AG04449 (cell line): ENCODE measurements at places on chromosomes 1 and 21.
A peak's percentile ranks its signal among the peaks of the same experiment; 100 is the strongest.

- DNase-seq = no peak
Measured at GRCh38 chr1:56171670-56172069, 407.7 kb downstream of the PLPP3 start.

DNA sequence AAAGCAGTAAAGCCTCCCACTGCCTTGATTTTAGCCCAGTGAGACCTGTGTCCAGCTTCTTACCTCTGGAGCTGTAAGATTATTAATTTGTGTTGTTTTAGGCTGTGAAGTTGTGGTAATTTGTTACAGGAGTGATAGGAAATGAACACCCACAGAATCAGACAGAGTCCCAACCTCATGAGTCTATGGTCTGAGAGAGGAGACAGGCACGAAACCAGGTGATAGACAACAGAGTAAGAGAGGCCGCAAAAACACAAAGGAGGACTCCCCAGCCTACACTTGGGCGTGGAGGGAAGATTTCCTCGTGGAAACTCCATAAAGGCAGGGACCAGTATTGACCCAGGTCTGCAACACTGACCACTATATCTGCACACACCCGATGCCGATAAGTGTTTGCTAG is 234.6 kb upstream of the JUN start:
- DNase-seq = no peak

- no peak for DNase-seq
Measured at GRCh38 chr1:74857676-74858075, 124.7 kb downstream of the TYW3 start.

DNA sequence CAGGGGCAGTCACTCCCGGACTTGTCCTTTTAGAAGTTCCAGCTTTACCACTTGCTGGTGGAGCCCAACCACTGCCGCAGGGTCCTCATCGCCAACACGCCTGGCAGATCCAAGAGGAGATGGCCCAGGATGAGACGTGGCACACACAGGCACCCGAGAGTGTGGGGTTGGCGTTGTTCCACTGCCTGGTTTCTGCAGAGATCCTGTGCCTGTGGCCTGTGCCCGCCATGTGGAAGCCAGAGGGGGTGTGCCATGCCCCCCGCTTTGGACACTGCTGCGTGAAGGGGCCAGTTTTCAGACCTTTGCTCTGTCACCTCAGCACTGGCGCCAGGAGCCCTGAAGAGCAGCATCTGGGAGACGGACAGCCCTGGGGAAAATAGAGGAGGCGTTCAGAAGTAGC is 10.8 kb downstream of the CD46 start:
- DNase-seq = no peak

DNA sequence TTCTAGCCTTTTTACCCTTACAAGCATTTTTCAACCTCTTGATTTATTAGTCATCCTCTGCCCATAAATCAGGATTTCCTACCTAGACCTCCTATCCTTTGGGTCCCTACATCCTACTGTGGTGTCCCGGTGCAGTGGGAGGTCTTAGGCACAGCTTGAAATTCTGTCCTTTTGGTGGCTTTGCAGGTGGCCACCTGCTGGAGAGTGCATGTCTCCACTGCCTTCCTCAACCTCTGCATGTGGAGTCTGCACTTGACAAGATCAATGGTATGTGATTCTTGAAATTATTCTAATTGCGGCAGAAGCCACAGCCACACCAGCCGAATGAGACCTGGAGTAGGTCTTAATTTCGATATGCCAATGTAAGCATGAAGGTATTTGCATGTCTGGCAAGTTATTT is 11.4 kb upstream of the KCNA3 start:
- no peak for DNase-seq

DNA sequence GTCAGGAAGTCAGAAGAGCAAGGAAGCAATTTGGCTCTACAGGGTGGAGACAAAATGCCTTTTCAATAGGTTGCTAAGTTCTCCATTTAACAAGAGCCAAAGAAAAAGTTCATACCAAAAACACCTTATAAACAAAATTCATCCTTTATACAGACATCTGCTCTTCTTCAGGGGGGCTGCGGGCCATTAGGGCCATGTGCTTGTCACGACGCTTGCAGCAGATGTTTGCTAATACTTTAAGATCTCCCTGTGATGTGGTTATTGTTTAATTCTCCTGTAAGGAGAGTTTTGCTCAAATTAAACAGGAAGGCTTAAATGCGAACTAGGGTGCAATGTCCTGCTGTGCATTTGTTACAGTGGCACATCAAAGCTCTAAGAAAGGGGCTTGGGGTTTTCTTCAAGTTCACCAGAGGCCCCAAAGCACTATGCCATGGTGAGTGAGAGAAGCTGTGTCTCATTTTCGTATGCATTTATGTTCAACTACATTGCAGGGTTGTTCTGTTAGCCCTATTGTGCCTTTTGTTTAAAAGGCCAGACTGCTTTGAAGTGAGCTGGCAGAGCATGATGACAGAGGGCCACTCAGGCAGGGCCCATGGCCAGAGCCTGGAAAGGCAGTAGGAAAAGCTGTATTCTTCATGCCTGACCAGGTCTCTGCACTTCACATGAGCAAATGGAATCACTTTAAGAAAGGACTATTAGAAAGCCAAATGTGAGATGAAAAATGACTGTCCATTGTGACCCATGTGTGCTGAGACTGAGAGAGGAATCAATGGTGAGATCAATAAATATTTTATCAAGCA is 24.8 kb upstream of the NTPCR start:
- DNase-seq = no peak

DNA sequence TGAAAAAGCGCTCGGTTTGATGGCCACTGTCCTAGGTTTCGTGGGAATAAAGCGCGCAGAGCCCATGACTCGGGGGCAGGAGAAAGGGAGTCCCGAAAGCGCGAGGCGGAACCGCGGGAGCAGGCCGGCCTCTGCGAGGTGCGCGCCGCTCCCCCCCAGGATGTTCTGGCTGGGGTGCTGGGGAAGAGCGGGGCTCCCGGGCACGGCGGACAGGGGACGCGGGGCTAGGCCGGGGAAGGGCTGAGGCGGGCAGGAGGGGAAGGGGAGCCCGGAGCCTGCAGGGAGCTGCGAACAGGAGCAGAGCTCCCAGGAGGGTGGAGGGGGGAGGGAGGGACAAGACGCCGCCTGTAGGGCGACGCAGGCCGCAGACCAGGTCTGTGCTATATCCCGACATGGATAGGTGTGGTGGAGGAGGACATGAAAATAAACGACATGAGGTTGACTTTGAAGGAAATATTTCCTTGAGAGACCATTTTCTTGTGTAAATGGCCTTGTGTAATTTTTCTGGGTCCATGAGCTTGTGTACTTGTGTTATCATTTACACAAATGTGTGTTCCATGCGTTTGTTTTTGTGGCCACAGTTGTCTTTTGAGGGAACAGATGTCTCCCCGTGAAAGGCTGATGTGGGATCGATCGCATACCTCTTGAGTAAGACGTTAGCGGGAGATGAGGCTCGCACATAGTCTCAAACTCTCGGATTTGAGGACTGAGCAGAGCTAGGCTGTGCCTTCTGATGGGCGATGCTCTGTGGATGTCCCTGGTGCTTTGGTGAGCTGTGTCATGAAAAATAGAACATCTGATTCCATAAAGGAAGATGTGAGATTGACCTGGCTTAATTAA is 1.3 kb downstream of the PCNT start:
- no peak for DNase-seq

GRCh38 chr1:16474166-16474800 is 33.8 kb downstream of the NECAP2 start:
- DNase-seq = no peak

- DNase-seq = no peak
Measured at GRCh38 chr1:201681375-201681774, 142.4 kb downstream of the NAV1 start.

DNA sequence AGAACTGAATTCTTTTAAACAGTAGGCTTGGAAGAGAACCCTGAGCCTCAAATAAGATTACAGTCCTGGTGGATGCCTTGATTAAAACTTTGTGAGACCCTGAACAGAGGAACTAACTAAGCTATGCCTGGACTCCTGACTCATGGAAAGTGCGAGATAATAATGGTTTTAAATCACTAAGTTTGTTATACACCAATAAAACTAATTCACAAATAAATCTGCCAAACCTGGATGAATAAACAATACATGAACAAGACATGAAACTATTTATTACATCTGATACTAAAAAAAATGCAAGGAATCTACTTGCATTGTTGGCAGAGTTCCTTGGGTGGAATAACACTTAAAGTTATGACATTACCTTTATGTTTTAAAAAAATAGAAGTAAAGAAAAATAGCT is 118.4 kb downstream of the PIGK start:
- DNase-seq = no peak

GRCh38 chr21:33169359-33169758 is 60.4 kb upstream of the IFNAR2 start:
- DNase-seq = no peak

DNA sequence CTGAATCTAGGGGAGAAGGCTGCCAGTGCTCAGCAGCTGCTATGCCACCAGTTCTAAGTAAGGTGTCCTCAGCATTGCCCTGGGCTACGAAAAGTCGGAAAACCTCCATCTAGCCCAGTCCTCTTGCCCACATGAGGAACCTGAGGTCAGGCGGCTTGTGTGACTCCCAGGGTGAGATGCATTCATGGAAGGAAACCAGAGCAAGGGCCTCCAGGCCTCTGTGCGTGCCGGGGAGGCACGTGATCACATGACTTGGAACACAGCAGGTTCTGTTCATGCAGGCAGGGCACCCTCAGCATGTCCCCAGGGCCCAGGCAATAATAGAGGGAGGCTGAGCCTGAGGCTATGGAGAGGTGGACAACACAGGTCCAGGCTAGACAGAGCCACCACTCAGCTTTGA is 312.5 kb upstream of the DUSP10 start:
- no peak for DNase-seq

GRCh38 chr1:12772520-12772919 is 1.0 kb upstream of the PRAMEF12 start:
- no peak for DNase-seq

DNA sequence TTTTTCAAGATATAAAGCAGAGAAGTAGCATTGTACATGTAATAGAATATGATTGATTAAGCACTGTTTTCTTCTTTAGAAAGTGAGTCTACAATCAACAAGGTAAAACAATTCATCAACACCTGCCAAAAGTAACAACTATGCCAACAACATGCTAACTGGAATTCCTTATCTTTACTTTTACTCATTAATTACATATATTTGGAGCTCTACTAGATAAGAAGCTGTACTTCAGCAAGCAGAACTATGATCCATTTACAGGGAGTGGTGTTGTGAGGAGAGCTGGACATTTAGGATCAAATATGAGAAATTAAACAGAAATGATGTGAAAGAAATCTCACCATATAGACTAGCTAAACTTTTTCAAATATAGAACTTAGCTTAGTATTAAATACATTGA is 51.0 kb downstream of the RGS2 start:
- no peak for DNase-seq

- DNase-seq = no peak
Measured at GRCh38 chr1:5502311-5503194, 489.7 kb downstream of the NPHP4 start.

DNA sequence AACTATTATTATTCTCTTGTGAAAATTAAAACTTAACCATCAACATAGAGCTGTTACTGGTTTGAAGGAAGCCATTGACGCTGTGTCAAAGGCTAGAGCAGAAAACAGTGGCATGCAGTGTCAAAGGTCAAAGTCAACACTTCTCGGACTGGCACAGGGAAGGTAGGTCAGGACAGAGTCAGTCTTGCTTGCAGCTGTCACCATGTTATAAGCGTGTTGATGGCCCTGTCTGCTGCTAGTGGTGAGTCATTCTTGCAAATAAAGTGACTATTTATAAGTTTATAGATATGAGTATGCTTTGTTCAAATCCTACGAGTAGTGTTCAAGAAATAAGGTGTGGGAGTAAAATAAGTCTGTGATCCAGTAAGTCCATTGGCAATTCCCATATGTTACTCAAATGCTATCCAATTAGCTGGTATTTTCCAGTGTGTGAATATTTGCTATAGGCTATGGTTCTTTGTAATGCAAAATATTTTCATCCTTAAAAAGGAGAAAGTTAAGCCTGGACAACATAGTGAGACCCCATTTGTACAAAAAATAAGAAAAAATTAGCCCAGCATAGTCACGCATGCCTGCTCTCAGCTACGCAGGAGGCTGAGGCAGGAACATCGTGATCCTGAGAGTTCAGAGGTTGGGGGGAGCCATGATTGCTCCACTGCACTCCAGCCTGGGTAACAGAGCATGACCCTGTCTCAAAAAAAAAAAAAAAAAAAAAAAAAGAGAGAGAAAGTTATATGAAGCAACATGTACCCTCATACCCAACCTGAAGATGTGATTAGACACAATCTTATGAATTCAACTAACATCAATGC is 26.3 kb upstream of the TINAGL1 start:
- no peak for DNase-seq

DNA sequence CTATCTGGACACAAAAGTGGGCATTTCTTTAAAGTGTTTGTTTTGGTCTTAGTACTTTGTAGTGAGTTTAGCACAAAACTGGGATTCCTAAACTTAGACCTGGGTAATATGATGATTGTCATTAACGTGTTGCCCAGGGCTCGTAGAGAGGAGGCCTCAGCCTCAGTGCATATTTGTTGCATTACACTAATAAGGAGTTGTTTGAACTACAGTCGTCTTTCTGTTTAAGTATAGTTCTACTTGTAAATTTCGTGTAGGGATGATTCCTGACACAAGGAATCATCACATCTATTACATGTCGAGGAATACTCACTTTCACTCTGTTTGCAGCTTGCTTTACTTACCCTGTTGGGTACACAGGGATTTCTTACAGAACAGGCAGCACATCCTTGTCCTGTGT is 85.0 kb downstream of the PRDM2 start:
- DNase-seq = no peak

DNA sequence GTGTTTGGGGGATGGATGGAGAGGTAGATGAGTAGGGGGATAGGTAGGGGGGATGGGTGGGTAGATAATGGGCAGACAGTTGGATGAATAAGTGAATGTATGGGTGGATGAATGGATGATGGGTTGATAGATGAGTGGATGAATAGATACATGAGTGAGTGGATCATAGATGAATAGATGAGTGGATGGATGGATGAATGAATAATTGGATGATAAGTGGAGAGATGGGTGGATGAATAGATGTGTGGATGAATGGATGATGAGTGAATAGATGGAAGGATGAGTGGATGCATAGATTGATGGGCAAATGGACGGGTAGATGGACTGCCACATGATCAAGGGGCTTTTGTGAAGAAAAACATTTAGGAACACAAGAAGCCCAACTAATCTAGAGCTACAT is 133.3 kb upstream of the F3 start:
- no peak for DNase-seq

GRCh38 chr1:119947468-119947867 is 51.2 kb upstream of the ADAM30 start:
- peak; percentile 73 for DNase-seq

GRCh38 chr1:151541752-151542151 is 1.6 kb downstream of the TUFT1 start:
- DNase-seq = no peak

- no peak for DNase-seq
Measured at GRCh38 chr21:42581993-42582786, 68.5 kb downstream of the SLC37A1 start.

DNA sequence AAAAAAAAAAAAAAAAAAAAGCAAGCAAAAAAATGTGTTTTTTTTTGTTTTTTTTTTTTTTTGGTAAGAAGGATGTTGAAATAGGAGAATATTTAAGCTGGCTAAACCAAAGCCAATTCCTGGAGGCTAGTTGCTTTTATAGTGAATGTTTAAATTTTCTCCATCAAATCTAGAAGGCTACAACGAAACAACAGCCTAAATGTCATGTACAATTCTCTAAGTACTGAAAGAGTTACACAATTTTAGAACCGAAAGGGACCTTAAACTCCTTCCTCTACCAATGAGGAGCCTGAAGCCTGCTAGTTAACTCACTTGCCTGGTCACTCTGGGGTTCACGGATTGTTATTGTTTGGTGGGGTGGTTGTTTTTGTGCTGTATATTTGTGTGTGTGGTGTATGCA is 3.5 kb downstream of the WLS start:
- DNase-seq = no peak
